Tibial artery (tissue), 4 donors: ENCODE measurements at places on chromosomes 2 and 18.

DNA sequence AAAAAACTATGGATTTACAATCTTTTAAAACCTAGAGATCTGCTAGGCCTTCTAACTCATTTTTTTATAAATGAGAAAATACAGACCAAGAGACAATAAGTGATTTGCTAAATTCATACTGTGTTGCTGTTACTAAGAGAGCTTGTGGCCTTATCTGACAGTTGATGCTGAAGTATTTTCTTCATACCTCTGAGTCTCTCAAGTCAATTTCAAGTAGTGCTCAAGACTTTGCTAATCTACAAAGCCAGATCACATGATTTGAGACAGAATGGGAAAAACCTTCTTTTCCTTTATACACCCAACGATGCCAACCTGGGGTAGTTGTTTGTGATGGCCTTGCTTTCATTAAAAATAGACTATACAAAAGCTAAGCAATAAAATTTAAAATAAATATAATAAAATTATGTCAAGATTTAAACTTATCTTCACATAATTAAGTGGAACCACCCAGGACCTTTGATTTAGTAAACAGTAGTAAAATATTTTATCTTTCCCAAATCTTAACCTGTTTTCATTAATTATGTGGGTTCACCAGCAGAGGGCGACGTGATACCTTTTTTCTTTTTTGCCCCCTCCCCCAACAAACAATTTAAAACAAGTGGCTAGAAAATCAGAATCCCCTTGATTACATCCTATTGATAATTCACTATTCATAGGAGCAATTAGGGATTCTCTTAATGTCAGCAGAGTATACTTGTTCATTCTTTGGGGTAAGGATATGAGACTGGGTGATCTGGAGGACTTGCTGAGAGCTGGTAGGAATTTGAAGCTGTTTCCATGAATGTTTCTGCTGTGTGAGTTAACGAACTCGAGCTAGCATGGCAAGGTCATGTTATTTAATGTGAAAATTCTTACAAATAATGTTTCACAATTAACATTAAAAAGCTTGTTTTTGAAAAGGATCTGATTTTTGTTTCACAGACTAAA is 49.6 kb upstream of the SLC5A7 start:
- DNase-seq, result no peak

DNA sequence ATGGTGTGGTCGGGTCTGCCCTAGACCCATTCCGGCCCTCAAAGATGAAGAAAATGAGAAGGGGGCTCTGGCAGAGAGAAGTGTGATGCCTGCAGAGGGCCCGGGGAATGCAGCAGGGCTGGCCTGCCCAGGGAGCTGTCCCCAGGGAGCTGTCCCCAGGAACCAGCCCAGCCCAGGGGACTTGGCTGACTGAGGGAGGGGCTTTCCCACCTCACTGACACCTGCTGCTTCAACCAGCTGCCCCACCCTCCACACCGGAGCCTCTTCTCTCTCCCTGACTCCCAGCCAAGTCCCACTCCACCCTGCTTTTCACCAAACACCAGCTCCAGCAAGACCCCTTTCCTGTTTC is 111.2 kb downstream of the STPG4 start:
- no peak for DNase-seq

GRCh38 chr2:181887045-181887444 is 4.5 kb upstream of the ITPRID2 start:
- DNase-seq, result no peak

DNA sequence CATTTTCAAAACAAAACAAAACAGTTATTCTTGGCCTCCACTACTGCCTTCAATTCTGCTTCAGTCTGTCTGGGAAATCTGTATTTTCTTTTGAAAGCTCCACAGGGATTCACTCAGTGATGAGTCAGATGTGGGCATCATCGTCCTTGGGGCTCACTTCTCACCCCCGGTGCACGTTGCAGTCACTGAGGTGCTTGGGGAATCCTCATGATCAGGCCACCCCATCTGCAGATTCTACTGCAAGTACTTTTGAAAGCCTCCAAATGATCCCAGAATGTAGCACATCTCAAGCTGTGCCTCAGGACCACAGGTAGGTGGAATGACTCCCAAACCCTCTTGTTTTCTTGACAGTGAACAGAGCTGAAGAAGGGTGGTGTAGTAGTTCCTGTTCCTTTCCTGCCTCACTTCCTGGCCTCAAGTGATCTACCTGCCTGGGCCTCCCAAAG is 34.3 kb downstream of the LPIN2 start:
- no peak for DNase-seq

DNA sequence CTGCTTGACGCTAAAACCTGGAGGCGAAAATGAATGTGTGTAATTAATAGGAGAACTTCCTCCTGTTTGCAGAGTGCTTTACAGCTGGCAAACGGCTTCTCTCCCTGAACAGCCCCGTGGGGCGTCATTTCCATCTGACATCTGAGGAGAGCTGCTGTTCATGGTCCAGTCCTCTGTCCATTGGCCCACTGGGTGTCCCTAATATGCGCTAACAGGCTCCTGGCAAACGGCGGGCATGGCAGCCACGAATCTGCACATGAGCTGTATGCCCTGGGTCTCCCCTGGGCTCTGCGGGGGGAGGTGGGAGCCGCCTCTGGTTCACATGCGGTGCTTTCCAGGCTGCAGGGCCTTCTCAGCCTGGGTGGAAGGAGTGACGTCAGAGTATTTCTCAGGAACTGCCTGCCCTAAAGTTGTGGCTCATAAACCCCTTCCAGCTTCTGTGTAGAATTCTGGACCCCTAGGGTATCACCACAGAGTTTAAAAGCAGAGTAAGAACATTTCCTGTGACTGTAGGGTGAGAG is 73.2 kb downstream of the LRRFIP1 start:
- DNase-seq, result peak; percentile 76

DNA sequence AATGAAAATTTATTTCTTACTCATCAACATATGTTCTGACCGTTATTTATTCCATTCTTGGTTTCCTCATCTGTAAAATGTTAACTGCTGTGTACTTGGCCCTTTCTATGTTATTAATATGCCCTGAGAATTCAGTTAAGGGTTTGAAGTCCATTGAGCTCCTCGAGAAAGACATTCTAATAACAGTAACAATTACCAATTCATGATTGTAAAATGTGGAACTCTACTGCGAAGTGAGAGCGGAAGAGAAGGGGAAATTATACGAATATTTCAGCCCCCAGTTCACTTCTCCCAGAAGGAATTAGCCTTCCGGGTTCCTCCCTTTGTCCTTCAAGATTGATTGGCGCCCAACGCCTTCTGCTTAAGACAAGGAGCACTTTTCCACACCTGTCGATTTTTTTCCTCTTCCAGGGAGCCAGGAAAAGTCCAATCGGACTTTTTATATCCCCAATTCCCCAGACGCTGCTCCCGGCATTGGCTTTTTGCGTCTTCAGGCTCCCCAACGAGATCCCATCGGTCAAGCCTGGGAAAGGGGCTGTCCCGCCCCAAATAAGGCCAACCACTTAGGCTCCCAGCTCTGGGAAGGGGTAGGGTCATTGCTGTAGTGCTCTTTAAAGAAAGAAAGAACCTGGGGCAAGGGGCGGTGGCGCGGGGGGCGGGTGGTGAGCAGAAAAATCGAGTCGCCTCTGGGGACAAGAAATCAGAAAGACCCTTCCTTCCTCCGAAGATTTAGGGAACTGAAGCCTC is 1.6 kb downstream of the DSC2 start:
- DNase-seq, result no peak

GRCh38 chr2:219689676-219690628 is 62.5 kb downstream of the SLC4A3 start:
- DNase-seq, result peak; percentile 30

GRCh38 chr2:183031911-183032794 is 6.1 kb downstream of the NCKAP1 start:
- DNase-seq, result no peak

GRCh38 chr2:33476793-33477190 is 343 bp downstream of the RASGRP3 start:
- no peak for DNase-seq

DNA sequence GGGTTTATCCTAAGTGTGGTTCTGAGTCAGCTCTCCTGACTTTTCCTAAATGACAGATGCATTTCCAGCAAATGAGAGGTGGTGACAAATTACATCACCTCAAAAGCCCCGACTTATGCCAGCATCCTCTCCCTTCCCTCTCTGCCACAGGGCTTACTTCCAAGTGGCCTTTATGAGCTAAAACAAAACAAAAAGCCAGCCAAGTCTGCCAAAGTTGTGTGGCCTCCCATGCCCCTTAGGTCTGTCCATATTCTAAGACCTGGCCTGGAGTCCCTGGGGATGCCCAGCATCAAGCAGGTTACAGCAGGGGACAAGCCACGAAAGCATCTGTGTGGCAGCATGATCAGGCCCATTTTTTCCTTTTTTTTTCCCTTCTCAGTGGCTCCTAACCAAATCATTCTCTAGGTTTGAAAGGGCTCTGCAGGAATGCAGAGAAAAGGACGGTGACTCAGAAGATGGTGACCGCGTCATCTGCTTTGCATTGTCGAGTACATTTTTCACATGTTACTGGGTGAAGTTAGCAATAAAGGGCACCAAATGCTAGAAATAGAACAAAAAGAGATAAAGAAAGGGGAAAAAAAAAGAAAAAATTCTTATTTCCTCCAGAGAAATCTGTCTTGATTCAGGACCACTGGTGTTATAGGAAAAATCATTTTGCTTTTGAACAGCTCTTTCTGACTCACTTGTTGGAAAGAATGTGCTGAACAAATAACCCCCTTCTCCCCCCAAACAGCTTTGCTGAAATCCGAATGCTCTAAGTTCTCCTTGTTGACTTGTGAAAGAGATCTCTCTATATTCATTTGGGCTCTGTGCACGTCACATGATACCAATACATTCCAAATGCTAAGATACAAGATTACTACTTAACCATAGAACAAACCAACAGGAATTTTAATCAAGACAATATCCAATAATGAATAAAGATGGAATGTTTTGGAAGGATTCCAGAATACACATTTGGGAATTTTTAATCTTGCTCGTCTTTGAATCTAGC is 178.7 kb downstream of the EN1 start:
- DNase-seq, result no peak

- no peak for DNase-seq
Observed at GRCh38 chr2:197883354-197884032, 79.1 kb downstream of the PLCL1 start.

DNA sequence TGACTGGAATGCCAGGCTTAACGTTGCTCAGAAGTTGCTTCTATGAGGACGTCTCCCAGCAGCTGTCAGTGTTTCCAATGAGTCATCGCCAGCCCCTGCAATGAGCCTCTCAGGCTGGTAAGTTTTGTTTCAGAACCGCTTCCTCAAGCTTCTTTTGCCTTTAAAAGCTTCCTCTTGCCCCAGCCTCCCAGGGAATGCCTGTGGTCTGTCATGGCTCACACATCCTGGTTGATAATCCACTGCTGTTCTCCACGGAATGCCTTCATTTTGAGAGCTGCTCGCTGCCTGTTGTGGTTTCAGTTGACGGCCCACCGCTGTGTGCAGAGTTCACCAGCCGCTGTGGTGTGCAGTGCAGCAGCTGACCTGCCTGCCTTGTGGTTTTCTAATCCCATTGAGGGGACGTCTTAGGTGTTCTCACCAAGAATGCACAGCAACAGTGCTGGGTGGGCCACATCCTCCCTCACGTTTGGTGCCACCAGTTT is 96.4 kb downstream of the RTP5 start:
- peak; percentile 67 for DNase-seq

DNA sequence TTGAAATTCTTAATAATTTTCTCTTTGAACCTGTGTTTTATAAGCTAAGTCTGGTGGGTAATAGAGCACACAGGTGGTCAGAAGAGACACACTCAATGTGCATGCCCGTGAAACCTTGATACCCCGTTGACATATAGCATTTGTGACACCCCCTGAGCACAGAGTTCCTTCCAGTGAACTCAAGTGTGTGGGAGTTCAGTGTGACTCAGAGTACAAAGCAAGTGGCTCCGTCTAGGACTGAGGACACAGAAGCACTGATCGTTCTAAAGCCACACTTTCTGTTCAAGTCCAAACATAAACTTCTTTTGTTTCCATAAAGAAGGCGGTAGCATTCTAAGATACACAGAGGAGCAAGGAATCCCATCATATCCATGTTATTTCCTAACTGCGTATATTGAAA is 523.6 kb downstream of the PID1 start:
- no peak for DNase-seq

DNA sequence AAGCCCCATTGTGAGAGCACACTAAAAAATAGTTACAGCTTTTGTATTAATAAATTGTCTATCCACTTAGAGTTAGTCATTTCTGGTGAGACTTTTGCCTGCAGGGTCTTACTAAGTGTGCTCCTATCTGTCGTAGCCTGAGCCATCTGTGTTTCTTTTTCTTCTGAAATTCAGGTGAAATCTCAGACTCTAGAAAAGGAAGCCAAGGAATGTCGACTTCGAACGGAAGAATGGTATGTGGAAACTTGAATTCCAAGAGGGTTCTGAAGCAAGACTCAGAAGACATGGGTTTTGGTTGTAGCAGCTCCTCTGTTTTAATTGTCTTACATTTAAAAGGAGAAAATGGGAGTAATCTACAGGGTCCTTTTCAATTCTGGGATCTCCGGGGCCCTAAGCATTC is 70.0 kb upstream of the STON1 start:
- no peak for DNase-seq

GRCh38 chr2:240814946-240815760 is 4.9 kb downstream of the KIF1A start:
- no peak for DNase-seq

DNA sequence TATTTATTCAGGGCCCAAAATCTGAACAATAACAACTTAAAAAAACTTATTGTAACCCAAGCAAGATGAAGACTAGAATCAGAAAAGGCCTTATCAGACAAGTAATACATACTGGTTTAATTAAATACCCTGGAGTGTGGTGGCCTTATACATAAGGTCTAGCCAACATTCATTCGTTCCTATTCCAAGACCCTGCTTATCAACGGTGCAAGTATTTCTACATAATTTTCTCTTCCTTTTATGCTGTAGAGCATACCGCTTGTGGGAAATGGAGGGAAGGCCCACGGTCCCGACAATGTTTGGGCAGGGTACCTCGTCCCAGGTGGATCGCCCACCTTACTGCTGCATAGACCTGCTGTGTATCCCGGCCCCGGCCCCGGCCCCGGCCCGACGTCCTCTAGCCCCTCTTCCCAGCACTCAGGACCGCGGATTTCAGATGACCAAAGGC is 708 bp downstream of the ZNF24 start:
- no peak for DNase-seq

DNA sequence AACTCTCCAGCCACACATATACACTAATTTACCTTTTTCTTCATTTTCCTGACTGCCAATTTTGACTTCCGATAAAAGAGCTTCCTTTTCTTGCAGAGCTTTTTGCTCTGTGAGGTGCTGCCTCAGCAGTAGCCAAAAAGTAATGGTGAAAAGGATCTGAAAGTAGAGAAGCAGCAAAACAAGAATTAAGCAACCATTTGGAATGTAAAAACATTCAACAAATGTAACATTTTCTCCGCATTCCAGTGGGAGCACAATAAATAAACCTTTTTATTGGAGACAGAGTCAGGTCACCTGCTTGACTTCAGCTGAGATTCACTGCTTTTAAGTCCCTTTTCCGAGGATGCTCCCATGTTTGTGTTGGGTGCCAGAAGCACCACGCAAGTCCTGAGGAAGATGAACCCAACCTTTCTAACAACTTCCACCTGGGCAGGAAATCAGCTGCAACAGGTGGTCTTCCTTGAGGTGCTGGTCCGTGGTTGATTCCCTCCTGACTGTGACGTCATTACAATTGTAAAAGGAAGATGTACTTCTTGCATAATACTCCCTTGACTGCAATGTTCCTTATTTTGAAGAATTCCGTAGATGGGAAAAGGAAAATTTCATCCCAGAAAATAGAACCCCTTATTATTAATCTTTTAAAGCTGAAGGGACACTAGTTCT is 265.5 kb downstream of the NAPG start:
- no peak for DNase-seq
